SK-N-SH (cell line): ENCODE measurements at places on chromosomes 5 and 9. TPM values are rescaled to one million over a fixed set of nuclear protein-coding genes. Genes with fewer than 3 reads are reported as not detected.

- no peak for DNase-seq
Observed at GRCh38 chr5:4374866-4375265, 765.3 kb upstream of the ADAMTS16 start.

DNA sequence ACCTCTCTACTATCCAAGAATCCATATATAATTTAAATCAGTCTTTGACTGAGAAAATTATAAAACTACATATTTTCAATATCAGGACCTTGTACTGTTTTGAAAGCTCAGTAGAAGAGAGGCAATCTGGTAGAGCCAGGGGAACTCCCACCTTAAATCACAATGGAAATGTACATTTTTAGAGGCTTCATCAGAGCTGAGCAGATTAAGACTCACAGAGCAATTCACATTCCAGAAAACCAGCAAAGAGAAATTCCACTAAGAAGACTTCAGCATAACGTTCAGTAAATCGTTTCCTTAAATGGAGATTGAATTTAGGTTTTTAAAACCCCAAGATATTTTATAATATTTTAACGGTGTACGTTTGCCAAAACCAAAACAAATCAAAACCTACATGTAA lies 227.8 kb upstream of the TRPM3 start:
- DNase-seq, result no peak

TAS2R1 gene
- not detected in 2 replicates for polyA plus RNA-seq

GRCh38 chr5:137516251-137516797 lies 17.2 kb upstream of the SPOCK1 start:
- DNase-seq, result no peak

DNA sequence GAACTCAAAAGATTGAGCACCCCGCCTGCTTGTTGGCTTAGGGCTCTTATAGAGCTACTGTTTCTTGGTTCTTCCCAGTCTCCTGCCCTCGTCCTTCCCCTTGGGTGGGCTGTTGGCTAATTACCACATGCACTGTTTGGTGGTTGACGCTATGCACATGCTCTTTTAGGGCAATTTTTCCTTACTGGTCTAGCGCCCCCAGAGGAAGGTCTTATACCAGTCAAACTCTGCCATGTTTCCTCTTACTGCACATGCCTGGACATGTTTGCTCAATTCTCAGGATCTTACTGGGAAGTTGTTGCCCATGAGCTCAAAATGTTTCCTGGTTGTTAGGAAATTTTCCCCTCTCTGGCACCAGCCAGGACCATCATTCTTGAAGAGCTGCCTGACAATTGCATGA lies 101.9 kb downstream of the SLC28A3 start:
- no peak for DNase-seq

NPR3 gene
- 35.8 and 49.7 TPM in 2 replicates for polyA plus RNA-seq

CMYA5 gene
- 0.12 and 0.21 TPM in 2 replicates for polyA plus RNA-seq

DNA sequence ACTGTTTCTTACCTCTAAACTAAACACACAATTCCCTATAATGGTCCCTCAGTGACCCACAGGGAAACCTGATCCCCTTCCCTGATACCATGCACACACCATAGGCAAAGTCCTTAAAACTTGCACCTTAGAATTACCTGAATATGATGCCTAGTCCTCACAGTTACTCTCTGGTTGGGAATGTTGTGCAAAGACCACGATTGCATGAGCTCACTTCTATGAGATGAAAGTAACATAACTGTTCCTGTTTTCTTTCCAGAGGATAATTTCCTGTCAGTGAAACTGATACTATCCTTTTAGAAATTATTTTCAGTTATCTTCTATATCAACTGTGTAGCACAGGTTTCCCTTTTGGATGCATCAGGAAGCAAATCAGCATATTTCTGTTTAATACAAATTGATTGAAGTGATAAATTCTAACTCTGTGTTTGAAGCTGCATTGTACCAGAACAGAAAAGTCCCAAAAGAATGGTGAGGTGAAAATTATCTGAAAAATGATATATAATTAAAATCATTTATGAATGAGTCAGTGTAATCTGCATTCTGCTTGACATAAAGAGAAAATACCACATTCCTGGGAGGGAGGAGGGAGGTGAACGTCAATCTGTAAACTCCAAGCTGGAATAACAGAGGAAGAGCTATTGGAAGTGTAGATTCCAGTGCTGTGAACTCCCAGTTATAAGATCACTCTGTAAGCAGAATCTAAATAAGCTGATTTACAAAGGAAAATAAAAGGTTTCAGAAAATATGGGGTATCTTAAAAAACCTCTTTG lies 51.2 kb upstream of the TNFAIP8 start:
- no peak for DNase-seq

GRCh38 chr5:175325681-175326080 lies 118.3 kb downstream of the DRD1 start:
- DNase-seq, result no peak

MCC gene
- 2.6 and 3.6 TPM in 2 replicates for polyA plus RNA-seq

- DNase-seq, result no peak
Observed at GRCh38 chr9:127139071-127139731, 16.8 kb upstream of the ANGPTL2 start.

- DNase-seq, result no peak
Observed at GRCh38 chr9:121897140-121897539, 196.0 kb downstream of the TTLL11 start.

IFNA21 gene
- not detected in 2 replicates for polyA plus RNA-seq

GPR151 gene
- polyA plus RNA-seq, result not detected in 2 replicates

WNK2 gene
- 0.12 and 0.36 TPM in 2 replicates for polyA plus RNA-seq

DNA sequence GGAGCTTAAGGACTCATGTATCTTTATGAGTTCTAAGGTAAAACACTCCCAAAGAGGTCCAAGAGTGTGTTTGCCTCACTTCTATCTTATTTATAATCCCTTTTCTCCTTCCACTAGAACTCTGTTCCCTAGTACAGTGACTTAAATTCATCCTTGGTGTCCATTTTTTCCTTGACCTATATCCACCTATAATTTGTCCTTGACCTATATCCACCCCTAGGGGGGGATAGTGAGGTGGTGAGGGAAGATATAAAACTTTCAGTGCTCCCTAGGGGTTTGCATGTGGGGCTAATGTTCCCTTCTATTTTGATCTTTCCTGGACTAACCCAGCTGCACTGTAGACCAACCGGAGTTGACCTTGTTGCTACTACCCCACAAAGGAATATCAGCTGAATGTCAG lies 83.5 kb upstream of the GNAQ start:
- DNase-seq, result peak; percentile 12

CATSPER3 gene
- polyA plus RNA-seq, result 0.26 and 0.37 TPM in 2 replicates

GRCh38 chr9:127857278-127857677 lies 2.8 kb upstream of the ENG start:
- DNase-seq, result no peak

- no peak for DNase-seq
Observed at GRCh38 chr9:116668970-116669695, 18.0 kb upstream of the TRIM32 start.

- no peak for DNase-seq
Observed at GRCh38 chr9:128260340-128260739, 15.5 kb downstream of the GOLGA2 start.

DNA sequence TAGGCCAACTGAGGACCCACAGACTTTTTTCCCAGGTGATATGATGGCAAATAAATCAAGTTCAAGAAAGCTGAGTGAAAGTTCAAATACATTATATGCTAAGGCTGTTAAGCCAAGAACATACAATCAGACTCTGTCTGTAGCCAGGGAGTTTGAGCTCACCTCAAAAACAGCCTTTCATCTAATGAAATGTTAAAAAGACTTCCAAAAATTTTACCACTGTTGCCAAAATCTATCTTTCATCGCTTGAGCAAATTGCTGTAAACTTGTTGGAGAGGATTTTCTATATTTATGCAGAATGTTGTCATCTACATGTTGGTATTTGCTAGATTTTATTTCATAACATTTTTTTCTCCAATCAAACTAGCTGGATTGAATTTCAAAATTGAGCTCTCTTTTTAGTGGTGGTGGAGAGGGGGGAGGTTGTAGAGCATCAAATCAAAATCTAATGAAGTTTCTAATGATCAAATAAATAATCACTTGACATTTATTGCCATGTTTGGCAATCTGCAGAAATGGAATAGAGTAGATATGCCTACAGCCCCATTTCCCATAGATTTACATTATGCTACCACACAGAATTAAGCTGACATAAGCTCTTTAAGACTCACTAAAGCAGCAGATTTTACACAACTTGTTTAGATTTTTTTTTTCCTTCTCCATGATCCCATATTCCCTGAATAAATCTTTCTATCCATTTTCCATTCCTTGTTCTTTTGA lies 828.9 kb upstream of the ZNF608 start:
- no peak for DNase-seq

GRCh38 chr5:83059341-83059740 lies 17.9 kb downstream of the TMEM167A start:
- DNase-seq, result no peak

GRCh38 chr5:143445776-143446175 lies 42.3 kb upstream of the NR3C1 start:
- peak; percentile 16 for DNase-seq

DNA sequence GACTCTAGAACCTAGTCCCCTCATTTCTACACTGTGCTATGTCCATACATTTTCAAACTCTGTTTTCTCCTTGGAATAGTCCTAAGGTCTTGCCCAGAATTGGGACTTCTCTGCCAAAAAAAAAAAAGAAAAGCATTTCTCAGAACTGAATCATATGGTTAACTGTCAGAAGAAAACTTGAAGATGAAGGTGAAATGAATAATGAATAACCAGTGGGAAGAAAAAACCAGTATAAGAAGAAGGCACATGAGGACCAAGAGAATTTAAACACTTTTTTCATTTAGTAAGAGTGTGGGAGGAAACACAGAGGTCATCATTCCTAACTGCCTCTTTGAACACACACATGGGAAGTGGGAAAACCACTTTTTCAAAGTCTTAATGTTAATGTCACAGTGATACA lies 197.7 kb downstream of the PRELID2 start:
- DNase-seq, result no peak

- peak; percentile 45 for DNase-seq
Observed at GRCh38 chr9:89802781-89803355, 198.1 kb downstream of the GADD45G start.

- no peak for DNase-seq
Observed at GRCh38 chr5:143772621-143773020, 39.3 kb upstream of the HMHB1 start.

PCDHGB2 gene
- polyA plus RNA-seq, result 3.7 and 4.5 TPM in 2 replicates

DNA sequence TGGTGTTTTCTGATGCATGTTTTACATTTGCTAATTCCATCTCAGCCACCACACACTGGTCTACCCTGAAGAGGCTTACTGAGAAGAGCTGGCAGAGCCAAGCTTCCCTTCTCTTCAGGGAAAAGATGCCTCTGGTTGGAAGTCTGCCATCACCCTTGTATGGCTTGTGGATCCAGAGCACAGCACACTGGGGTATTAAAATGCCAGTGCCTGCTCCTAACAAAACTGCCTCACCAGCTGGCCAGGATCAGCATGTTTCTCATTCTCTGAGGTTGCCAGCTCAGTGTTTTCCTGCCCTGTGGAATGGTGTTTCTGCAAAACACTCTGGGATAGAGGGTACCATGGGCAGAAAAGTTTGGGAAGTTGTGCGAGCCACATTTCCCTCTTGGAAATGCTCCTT lies 31.6 kb upstream of the ZNF618 start:
- DNase-seq, result no peak

- DNase-seq, result no peak
Observed at GRCh38 chr9:2755285-2755684, 38.0 kb downstream of the KCNV2 start.

GRCh38 chr9:97478301-97478981 lies 23.0 kb upstream of the TMOD1 start:
- DNase-seq, result no peak

- DNase-seq, result no peak
Observed at GRCh38 chr9:899440-900184, 58.1 kb downstream of the DMRT1 start.

GRCh38 chr5:125140220-125140619 lies 393.8 kb upstream of the ZNF608 start:
- no peak for DNase-seq

- no peak for DNase-seq
Observed at GRCh38 chr5:12330993-12331588, 426.8 kb upstream of the CTNND2 start.

DNA sequence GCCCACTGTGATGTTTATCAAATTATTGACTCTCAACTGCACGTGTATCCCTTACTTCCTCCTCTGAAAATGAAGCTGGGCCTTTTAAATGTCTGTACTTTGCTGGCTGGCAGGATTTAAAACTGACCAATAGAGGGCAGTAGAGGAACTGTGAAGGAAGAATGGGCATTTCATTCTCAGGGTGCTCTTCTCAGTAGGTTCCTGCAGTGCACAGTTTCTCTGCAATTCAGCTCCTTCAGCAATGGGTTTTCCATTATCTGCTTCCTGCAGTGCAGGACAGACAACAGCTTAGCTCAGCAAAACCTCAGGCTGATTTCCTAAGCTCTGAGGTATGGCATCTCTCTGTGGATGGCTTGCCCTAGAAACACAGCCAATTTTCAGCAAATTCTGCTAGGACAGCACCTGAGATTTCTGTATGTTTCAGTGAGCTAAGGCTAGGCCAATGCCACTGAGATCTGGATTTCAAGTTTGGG lies 298.4 kb upstream of the PRDM9 start:
- peak; percentile 34 for DNase-seq

C5orf58 gene
- not detected in 2 replicates for polyA plus RNA-seq

DNA sequence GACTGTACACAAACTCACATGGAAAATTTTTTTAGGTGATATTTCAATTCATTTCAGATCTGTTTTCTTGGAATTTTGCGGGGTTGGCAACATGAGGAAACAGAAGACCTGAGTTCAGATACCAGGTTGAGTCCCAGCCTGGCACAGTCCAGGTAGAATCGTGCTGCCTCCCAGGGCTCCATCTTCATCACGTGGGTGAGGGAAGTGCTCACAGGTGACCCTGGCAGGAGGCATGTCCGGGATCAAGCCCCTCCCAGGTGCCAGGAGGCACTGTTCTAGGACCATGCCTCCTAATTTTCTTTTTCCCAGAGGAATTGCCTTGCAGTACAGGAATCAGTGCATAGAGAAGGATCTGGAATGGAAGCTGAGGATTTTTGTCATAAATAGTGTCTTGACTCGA lies 318.3 kb upstream of the IRX4 start:
- DNase-seq, result no peak

TJP2 gene
- 17.7 and 18.4 TPM in 2 replicates for polyA plus RNA-seq

GRCh38 chr5:68370196-68370595 lies 154.6 kb downstream of the PIK3R1 start:
- DNase-seq, result no peak

RPP25L gene
- 46.3 and 47.6 TPM in 2 replicates for polyA plus RNA-seq
